ENCODE measurements at places on chromosomes 7 and 10.
A peak's percentile ranks its signal among the peaks of the same experiment; 100 is the strongest.

GRCh38 chr10:128465697-128466096 is 339.5 kb upstream of the MKI67 start:
- DNase-seq = no peak

DNA sequence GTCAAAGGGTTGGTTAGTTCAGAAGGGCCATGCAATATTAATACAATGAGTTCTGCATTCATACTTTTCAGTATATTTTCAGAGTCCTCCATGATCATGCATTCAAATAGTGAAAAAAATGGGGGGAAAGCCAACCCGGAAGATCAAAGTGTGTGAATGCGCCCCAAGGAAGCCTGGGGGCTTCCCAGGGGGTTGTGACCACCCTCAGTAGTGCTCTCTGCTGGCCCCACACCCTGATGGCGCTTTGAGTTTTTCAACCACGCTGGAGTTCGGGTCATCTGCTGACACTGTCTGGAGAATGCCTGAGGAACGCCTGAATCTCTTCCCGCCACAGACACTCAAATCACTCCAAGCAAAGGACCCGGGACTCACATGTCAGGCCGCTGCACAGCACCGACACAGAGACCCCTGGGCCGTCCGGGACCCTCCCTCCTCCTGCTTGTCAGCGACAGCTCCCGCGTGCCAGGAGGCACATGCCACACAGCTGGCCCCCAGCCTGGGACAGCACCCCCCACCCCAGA is 1.0 kb downstream of the TNS3 start:
- DNase-seq = peak; percentile 62

- DNase-seq = peak; percentile 46
Measured at GRCh38 chr7:5620459-5620881, 161.0 kb downstream of the RNF216 start.

DNA sequence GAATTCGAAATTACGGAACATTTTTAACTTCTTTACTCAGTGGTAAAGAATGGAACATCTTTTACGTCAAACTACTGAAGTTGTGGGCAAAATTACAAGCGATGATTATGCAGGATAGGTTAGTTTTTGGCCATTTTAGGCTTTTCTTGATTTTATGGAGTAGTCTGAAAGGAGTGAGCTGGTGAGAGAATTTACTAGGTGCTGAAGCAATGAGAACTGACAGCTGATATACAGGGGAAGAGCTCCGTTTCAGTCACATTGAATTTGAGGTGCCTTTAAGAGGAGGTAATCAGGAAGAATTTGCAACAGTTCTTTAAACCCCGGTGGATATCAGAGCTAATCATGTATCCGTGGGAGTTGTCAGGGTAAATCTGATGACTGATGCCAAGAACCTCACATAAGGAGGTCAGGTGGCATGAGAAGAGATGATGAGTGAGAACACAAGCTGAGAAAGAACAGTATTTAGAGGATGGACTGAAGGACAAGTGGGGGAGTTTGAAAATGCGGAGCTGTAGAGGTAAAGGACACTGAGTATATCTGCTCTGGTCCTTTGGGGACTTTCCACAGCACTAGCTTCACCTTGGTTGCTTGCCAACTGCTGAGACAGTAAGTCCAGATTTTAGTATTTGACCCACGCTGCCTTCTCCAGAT is 104.3 kb downstream of the AHR start:
- DNase-seq = no peak

DNA sequence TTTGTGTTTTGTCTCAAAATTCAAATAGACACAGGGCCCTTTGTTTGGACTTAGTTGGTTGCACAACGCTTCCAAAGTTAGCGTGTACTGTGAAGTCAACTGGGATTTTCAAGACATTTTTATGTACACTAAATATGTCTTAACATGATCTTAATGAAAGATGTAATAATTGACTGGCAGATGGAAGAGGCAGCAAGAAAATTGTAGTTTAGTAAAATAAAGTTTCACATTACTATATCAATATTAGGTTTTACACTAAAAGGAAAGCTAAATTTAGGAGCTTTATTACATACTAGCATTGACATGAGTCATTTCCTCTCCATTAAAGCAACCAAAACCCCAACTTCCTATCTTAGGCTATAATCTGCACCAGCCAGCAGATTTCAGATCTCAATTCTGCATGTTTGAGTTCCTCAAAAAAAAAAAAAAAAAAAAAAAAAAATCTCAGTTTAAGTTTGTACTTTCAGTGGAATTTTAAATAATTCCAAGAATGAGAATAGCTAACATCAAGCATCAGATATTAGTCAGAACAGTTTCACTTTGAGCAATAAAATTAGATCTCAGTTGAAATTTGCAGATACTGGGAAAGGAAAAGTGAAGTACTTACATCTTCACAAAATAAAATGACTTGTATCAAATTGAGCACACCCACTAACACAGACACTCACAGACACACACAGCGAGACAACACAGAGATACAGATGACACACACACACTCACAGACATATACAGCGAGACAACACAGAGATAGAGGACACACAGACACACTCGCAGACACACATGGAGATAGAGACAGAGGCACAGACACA is 346.6 kb upstream of the KLF6 start:
- no peak for DNase-seq

DNA sequence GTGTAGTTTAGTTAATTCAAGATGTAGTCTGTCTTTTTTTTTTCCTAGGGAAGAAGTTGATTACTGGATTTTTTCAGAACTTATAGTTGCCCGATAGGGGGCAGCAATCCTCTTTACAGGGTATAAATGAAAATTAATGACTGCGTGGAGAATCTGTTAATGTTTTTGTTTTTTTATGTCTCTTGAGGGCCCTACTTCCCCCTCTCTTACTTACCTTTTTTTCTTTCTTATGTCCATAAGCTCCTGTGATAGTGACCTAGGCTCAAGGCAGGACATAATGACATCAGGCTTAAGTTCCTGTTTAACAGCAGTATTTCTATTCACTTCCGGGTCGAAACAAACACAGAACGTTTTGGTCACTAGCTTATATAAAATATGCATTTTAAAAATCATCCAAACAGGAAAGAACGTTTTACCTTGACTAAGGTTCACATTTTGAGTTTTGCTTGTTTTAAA is 18.8 kb downstream of the CDC123 start:
- DNase-seq = no peak

DNA sequence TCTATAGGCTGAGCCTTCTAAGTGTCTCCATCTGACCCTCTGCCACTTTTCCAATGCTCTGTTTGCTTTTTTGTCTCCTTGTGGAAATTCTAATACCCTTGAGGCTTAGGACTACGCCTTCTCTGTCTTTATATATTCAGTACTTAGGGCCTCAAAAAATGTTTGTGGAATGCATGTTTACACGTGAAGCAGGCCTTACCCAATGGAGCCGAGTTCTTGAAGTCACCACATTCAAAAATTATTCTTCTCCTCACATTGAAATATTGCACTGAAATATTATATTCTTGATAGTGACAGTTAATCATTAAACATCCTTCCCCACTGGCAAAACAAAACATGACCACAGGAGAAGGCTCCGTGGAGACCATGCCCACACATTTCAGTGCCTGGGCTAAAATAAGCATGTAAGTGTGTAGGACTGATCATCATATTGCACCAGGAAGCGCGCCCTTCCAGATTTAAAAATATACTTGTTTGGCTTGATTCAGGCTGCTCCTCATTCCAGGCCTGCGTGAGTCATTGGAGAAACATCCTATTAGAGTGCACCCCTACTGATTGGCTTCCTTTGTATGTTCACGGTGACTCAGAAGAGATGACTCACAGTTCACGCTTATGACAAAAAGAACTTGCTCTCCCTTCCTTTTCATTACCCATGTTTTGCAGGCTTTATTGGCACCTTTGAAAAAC is 307.4 kb upstream of the AOAH start:
- DNase-seq = no peak

DNA sequence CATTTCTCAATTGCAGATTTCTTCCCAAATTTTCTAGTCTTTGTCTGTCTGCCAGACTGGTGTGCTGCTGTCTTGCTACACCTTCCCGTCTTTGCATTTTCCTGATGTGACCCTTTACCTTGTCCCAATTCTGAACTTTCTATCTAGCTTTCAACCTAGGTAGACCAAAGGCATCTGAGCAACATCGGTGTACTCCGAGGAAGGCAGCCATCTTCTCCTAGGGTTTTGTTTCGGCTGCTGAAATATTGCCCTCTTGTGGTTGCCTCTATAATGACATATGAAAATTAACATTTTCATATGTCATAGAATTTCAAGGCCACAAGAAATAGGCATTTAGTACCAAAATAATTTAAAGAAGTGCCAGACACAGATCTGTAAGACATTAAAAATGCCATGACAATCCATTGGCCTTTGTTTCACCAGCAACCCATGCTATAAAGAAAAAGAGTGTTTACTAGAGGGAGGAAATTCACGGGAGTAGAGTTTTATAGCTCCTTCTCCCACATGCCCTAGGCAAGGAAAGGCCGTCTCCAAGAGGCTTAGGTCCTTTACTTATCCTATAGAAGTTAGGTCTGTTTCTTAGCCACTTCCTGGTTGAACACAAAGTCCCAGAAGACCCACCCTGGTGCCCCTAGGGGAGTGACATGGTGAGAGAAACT is 23.4 kb downstream of the OR9A2 start:
- peak; percentile 38 for DNase-seq

DNA sequence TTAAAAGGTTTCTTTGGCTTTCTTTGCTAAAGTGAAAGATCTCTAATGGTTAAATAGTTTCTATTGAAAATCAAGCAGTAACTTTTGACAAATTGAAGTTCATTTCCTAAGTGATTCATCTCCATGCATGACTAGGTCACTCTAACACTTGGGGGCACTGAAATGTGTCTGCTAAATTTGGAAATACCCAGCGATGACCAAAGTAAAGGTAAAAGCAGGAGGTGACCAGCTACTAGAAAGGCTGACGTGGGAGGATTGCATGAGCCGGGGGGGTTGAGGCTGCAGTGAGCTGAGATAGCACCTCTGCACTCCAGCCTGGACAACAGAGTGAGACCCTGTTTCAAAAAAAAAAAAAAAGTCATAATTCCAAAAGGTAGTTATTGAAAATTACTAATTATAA is 111.8 kb upstream of the GPR141 start:
- no peak for DNase-seq

- DNase-seq = no peak
Measured at GRCh38 chr7:36082216-36082615, 70.8 kb upstream of the EEPD1 start.

- DNase-seq = no peak
Measured at GRCh38 chr10:78247266-78247665, 213.6 kb downstream of the RPS24 start.

DNA sequence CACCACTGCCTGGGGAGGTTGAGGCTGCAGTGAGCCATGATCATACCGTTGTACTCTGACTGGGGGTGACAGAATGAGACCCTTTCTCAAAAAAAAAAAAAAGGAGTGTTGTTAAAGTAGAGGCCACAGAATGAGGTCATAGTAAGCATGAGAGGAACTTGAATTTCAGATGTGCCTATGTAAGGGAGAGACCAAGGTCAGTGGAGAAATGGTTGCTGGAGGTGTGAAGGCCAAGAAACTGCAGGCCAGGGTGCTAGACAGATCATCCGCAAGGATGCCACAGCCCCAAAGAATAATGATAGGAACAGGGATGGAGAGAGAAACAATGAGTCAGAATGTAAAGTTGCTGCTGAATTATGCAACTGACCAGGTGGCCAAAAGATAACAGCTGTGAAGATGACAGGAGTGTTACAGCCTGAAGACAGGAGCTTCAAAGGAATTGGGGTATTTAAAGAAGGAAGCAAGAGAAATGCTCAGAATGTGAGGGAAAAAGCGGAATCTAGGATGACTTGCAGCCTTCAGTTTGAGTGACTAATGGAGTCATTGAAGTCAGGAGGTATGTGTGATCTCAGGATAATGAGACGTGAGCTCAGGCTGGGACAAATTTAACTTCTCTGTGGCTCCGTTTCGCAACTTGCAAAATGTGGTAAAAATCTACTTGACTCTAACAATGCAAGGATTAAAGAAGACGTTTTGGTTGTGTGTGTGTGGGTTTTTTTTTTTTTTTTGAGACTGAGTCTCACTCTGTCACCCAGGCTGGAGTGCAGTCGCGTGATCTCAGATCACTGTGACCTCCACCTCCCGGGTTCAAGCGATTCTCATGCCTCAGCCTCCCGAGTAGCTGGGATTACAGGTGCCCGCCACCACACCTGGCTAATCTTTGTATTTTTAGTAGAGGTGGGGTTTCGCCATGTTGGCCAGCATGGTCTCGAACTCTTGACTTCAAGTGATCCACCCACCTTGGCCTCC is 22.2 kb downstream of the TYW1B start:
- no peak for DNase-seq

- no peak for DNase-seq
Measured at GRCh38 chr10:5596611-5597341, 69.6 kb downstream of the ASB13 start.

GRCh38 chr10:14594878-14595525 is 179.7 kb downstream of the FAM107B start:
- DNase-seq = no peak

GRCh38 chr7:68613405-68613804 is 984.9 kb upstream of the AUTS2 start:
- no peak for DNase-seq

- peak; percentile 72 for DNase-seq
Measured at GRCh38 chr7:21542891-21543527, at the start of gene DNAH11. Gene DNAH11 (plus strand): TSS chr7:21543039. CDS start chr7:21543246, 207 bp downstream.

DNA sequence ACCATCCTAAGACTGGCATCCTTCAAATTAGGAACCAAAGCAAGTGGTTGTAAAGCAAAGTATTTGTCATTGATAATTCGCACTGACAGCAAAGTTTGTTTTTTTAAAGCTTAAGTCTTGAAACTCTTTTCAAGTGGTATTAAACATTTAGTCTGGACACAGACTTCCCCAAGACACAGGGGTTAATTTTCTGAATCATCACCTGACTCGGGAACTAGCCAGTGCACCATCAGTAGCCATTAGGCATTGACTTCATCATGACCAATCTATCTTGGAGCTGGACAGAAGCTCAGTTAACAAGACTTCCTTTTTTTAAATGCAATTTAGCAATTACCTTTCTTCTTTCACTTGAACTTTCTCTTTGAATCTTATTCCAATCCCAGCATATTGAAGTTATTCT is 210.6 kb downstream of the ZNF365 start:
- no peak for DNase-seq

DNA sequence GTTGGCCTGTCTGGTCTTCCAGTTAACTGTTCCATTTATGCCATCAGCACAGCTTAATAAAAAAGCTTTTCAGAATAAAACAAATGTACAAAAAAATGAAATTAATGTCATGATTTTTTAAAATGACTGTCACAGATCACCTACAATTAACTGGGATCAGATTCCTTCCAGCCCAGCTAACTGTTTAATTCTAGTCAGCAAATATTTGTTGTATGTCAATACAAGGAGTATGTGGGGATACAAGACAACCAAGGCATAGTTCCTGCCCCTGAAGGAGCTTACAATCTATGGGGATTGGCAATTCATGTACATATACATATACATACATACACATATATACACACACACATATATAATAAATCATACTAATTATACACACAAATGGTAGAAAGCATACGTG is 16.5 kb downstream of the SGCE start:
- DNase-seq = no peak

DNA sequence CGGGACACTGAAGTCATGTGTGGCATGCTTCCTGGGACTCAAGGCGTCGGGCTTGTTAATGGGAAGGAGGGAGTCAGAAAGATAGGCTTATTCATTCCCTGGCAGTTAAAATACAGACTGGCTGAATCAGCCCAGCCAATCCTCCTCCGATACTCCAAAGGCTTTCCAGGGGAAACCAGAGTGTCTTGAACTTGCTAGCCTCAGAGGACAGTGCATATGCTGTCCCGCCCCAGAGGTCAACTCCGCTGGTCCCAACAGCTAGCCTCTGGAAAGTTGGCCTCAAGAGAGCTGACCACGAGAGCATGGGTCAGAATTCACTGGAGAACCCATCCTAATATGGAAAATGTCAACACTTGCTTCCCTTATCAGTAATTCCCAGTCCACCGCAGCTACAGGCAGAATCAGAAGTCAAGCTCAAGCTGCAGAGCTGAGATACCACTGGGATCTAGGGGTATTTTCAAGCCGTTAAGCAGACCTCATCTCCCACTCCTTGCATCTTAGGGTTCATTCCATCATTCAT is 43.0 kb downstream of the ELMO1 start:
- no peak for DNase-seq
